NCI-H1417 treated with DMSO at 0.1 percent for 48 hours (cell line): ENCODE measurements at places on chromosomes 4 and X.

DNA sequence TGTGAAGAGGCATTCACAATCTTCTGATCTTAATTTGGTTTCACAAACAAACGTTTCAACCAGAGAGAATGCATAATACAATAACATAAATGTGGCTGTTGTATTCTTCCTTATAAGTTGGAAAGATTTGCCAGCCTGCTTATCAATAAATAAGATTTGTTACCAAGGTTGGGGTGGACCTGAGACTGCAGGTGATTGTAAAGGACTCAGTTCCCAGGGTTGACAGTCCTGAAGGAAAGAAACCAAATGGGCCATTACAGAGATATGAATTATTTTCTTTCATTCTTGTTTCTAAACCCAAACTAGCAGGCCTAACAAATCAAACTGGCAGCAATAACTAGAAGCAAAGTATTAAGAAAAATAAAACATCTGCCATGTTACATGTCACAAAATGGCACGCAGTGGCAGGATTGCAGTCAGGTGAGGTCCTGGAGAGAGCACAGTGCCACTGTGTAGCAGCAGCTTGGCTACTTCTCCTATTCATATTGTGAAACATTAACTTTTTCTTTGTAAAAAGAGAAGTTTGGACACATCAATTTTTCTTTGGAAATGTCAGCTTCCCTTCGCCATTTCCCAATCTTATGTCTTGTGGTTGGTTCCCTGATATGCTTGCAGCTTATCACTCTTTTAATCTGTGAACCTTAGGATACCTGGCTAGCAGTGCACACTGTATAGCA lies 133.8 kb upstream of the EMCN start:
- DNase-seq = no peak

- no peak for DNase-seq
Measured at GRCh38 chr4:37873386-37873785, 17.5 kb upstream of the TBC1D1 start.

DNA sequence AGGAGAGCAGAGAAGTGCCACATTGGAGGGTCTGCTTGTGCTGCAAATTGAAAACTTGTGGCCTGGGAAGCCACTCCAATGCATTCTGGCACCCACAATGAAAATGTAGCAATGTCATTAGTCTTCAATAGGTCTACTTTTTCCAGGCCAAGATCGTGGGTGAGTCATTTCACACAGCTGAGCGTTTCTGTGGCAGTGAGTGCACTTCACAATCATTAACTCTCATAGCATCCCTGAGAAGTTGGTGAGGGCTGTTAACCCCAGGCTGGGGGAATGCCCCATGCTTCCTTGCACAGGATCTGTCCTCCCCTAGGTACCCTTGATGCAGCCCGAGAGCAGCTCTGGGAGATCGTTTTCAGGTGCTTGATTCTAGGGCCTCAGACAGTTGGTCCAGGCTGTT lies 196.8 kb upstream of the ATP6AP2 start:
- DNase-seq = no peak

GRCh38 chr4:73777612-73778011 lies 37.2 kb downstream of the CXCL8 start:
- no peak for DNase-seq

DNA sequence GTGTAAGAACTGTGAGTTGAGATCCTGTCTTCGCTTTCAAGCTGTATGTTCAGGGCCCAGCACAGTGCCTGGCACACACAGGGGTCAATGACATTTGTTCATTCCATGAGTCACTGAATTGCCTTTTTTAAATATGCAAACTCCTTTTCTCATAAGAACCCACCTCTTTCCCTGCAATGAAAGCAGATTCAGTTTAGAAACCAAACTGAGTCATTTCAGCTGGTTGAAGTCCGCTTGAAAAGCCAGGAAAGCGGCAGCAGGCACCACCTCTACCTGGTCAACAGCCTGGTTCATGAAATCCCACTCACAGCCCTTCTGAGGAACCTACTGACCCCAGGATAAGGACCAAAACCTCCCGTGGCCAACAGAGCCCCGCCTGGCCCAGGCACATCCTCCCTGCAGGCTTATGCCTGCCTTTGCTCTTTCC lies 4.5 kb upstream of the C1QTNF7 start:
- no peak for DNase-seq

GRCh38 chr4:62474802-62475201 lies 1274.7 kb downstream of the ADGRL3 start:
- no peak for DNase-seq

DNA sequence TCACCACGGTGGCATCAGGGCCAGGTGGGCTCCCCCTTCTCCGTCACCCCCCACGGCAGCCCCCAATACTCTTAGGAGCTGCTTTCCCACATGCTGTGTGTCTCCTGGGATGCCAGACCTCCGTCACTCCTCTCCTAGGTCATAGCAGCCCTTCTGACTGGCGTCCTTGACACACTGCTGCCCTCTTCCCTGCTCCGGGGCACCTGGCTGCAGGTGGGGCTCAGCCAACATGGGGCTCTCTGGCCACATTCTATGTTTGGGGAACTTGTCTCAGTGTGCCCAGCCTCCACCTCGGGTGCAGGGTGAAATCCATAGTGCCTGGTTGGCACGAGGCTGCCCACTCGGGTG lies 13.8 kb downstream of the TMEM175 start:
- DNase-seq = no peak

GRCh38 chr4:23009093-23009492 lies 316.4 kb downstream of the GBA3 start:
- DNase-seq = no peak

- no peak for DNase-seq
Measured at GRCh38 chr4:126604268-126604867, 1028.4 kb upstream of the INTU start.

- no peak for DNase-seq
Measured at GRCh38 chr4:154320521-154320920, 171.1 kb downstream of the DCHS2 start.

DNA sequence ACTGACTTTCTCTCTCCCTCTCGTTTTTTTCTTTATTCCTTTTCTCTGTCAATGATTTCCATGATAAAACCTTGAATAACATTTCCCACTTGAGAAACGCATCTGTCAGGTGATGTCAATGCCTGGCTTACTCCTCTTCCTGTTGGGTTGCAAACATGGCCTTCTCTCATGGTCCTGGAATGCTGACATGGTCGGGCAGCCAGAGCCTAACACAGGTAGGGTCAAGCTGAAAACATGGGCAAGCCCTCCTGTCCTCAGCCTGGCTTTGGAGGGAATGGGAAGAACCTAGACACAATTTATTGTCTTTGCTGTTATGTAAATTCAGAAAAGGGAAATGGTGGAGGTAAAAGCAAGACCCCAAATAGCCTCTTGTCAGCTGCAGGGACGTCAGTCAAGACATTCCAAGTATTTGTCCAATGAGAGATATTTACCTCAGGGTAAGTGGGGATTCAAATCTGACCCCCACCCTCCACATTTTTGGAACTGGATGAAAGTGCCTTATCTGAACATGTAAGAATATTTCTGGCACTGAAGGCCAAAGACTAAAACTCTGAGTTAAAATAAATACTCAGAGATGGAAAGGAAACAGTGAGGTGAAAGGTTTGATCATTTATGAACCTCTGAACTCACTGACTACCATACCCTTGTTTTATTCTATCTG lies 473.8 kb downstream of the SPRY1 start:
- DNase-seq = no peak

DNA sequence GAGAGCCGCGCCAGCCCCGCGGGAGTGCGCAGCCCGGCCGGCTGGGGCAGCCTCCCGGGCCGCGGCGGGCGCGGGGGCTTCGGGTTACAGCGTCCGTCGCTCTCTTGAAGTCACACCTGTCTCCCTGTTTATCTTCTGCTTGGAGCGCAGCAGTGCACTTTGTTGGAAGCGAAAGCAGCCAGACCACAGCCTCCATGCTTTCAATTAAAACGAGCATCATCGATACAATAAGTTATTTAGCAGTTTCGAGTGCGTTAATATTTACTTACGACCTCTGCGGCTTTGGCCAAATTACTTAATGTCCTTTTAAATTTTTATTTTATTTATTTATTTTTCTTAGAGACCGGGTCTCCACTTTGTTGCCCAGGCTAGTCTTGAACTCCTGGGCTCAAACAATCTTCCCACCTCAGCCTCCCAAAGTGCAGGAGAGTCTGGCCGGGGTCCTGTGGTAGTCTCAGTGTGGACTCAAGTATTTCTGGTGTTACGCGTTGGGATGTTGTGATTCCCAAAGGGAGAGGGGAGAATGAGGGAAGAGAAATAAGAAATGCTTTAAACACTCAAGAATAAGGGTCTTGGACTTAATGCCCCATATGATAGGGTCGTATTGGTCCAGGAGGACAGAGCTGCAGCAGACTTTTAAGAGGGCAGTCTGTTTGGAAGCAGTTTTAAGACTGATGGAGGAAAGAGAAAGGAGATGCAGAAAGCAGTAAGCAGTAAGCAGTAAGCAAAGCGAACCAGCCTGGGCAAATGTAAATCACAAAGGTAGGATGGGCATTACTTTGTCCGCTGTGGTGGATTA lies 504 bp upstream of the PDLIM3 start:
- DNase-seq = no peak

DNA sequence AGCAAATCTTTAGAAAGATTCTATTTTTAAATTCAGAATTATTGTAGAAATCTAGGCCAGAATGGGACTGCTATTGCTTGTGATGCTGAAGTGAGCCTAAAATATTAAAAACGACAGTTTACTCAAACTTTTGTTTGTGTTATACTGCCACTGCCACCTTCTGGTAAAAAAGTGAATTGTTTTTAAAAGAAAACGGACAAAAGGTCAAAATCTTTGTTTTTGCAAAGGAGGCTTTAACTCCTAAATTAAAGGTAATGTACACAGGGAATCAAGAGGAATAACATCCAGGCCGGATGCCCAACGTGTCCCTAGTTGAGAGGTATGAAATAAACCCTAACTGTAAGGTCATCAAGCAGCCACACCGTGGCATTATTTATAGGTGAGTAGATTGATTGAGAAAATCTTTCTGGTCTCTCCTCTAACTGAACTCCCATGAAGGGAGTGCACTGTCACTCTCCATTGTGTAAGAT lies 338.3 kb upstream of the GALNT7 start:
- no peak for DNase-seq

DNA sequence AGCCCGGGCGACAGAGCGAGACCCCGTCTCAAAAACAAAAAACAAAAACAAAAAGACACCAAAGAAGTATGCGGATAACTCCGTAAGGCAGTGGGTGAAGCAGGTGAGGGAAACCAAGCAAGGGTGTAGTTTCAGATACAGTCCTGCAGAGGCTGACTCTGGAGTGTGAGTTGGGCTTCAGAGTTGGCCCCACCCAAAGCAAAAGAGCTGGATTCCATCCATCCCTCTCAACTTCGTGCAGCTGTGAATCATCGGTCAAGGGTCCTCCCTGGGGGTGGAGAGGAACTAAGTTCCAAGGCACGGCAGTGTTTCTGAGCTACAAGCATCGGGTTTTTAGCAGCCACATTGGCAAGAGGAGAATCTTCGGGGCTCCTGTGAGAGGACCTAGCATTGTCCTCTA lies 43.9 kb upstream of the FAM9A start:
- no peak for DNase-seq

DNA sequence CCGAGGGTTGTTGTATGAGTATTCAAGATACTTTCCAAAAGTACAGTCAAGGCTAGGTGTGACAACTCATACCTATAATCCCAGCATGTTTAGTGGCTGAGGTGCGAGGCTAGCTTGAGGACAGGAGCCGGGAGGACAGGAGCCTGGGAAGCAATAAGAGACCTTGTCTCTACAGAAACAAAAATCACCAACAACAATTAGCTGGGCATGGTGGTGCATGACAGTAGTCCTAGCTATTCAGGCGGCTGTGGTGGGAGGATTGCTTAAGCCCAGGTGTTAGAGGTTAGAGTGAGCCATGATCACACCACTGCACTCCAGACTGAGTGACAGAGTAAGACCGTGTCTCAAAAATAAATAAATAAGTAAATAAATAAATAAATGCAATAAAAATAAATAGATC lies 91.6 kb downstream of the TLL1 start:
- DNase-seq = no peak

DNA sequence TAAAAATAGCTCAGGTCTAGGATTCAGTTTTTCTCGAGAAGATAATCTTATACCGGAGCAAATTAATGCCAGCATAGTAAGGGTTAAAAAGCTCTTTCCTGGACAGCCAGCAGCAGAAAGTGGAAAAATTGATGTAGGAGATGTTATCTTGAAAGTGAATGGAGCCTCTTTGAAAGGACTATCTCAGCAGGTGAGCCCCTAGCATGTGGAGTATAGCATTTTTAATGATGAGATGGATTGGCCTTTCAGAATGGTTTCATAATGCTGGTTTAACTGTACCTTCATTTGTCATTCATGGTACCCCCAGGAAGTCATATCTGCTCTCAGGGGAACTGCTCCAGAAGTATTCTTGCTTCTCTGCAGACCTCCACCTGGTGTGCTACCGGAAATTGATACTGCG lies 79.4 kb downstream of the SLC10A6 start:
- DNase-seq = no peak

DNA sequence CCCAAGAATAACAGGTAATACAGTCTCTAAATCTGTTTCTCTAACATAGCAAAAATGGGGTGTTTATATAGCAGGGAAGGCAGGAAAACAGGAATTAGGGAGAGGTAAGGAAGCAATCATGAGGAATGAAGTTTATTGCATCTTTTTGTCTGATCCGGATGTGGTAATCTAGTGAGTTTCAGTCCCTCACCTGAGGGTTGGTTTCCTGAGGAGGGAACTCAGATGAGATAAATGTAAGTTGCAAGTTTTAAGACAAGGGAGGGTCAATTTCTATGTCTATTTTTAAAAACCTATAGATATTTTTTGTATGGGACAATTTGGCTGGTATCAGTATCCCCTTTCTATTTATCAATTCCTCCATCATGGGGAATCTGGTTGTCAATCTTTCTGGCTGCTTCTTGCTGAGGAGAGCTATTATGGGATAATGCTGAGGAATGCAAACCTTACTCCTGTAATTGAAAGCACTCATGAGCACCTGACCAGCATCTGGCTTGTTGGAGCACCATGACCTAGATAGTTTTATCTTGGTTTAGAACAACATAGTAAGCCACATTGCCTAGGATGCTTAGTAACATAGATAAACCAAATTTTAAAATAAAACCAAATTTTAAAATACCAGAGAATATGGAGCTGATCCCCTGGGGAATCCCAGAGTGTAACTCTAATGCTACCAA lies 130.1 kb downstream of the ADAM29 start:
- DNase-seq = no peak

DNA sequence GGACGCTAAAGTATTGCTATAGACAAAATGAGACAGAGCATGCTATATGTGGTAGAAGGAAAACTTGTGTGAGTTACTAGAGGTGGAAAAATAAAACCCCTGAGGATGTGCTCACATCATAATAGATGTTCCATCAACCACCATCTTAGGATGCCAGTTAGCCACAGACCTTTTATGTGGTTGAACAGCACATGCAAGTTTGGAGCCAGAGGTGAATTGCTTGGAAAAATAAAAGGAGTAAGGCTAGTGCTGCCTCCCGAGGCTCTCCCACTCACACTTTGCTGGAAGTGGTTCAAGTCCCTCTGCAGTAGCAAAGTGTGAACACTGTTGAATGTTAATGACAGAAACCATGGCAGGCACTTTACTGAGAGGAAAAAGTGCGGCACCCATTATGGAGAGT lies 39.4 kb upstream of the PPARGC1A start:
- DNase-seq = no peak
